ENCODE measurements at places on chromosomes 12 and 14.

- peak; percentile 63 for DNase-seq
Observed at GRCh38 chr14:105426416-105427130, 6.9 kb downstream of the MTA1 start.

DNA sequence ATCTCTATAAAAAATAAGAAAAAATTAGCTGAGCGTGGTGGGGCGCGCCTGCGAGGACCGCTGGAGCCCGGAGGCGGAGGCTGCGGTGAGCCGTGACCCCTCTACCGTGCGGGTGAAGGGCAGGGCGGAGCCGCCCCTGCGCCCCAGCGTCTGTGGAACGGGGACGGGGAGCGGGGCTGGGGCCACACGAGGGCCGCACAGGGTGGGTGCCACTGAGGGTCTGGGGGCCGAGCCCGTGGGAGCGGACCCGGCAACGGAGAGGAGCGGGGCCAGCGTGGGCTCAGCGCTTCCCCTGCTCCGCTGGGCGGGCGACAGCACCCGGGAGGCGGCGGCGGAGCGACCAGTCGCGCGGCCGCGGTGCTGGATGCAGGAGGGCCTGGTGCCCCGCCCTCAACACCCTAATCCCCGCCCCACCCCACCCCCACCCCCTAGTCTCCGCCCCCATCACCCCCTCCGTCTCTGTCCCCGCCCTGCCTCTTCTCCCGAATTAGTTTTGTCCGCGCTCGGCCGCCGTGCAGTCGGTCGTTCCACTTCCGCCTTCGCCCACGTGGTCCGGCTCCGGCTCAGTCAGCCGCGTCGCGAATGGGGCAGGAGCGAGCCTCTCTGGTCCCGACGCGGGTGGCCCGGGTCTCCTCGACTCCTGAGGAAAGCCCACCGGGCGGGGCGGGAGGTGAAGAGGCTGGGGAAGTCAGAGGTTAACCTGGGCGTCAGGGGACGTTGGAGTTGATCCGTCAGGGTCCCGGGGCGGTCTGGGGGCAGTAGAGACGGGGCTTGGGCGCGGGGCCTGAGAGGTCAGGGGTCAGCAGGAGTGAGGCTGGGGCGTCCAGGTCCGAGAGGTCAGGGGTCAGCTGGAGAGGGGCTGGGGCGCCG, at the start of gene PUS1:
TSS of gene PUS1 (plus strand) at position 566 of the 870 bp plus-strand sequence. CDS start 447 bp downstream, outside the sequence.
- peak; percentile 100 for DNase-seq

DNA sequence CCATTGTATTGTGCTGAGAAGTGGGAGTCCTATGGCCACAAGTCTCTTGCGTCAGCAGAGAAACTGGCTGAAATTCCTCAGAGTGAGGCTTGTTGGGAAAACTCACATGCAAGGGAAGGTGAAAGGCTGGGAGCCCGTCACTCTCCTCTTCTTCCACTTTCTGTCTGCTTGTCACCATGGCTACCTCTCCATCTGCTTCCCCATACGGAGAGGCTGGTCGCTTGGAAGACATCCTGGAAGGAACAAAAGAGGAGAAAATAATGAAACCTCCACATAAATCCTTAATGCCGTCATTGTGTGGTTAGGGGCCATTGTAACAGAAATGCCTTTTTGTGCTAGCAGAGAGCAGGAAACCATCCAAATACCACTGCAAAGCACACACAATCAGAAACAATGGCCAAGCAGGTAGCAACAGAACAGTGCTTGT, 53.7 kb downstream of the SOX5 start:
- peak; percentile 4 for DNase-seq

- DNase-seq: no peak
Observed at GRCh38 chr12:61999311-61999710, 260.9 kb upstream of the USP15 start.

GRCh38 chr12:123118497-123118896, 32.4 kb downstream of the PITPNM2 start:
- no peak for DNase-seq
